ENCODE measurements at places on chromosomes 7 and 10. TPM values are rescaled to one million over a fixed set of nuclear protein-coding genes. Genes with fewer than 3 reads are reported as not detected.

Gene NODAL
- total RNA-seq: 0.38 TPM

Gene TSC22D4
- 35.0 TPM for total RNA-seq

Gene C10orf53
- not detected for total RNA-seq

Gene PPP1R3C
- 212 TPM for total RNA-seq

Gene DNAJC30
- 16.4 TPM for total RNA-seq

Gene KLHL7
- 103 TPM for total RNA-seq

Gene KCND2
- total RNA-seq: 0.22 TPM

Gene CYP26C1
- total RNA-seq: not detected

Gene SPDYE2
- not detected for total RNA-seq

Gene TLL2
- total RNA-seq: 3.8 TPM

Gene HOXA9
- total RNA-seq: not detected

- DNase-seq: no peak
Measured at GRCh38 chr10:17984563-17984962, 32.8 kb downstream of the SLC39A12 start.

GRCh38 chr7:28142650-28143049, 37.9 kb downstream of the JAZF1 start:
- DNase-seq: no peak

GRCh38 chr10:83050815-83051214, 1088.5 kb upstream of the GHITM start:
- no peak for DNase-seq

DNA sequence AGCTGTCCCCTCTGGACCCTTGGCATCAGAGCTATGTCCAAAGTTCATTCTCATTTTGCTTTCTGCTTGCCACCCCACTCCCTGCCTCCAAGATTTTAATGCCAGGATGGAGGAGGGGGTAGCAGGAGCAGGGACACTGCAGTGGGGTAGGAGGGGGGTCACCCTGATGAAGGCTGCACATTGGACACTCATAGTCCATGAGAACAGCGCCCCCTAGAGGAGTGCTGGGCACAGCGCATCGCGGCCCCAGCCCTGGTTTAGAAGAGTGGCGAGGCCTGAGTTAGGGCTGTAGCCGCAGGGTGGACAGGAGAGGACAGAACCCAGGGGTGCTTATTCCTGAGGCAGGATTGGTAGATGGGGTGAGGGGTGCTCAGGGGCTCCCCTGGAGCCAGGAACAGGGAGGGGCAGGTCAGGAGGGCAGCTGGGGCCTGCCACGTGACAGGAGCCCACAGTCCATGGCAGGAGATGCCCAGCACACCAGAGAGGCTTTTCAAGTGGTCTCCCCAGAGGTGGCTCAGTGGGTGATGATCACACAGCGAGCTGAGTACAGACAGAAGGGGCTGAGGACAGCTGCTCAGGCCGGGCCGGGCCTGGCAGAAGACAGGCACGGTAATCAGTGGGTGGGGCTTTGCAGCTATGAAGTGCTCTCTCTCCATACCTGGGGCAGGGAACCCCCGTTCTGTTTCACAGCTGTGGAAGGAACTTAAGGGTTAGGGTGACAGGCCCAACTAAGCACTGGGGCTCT, 71.4 kb downstream of the NEURL1 start:
- DNase-seq: no peak

DNA sequence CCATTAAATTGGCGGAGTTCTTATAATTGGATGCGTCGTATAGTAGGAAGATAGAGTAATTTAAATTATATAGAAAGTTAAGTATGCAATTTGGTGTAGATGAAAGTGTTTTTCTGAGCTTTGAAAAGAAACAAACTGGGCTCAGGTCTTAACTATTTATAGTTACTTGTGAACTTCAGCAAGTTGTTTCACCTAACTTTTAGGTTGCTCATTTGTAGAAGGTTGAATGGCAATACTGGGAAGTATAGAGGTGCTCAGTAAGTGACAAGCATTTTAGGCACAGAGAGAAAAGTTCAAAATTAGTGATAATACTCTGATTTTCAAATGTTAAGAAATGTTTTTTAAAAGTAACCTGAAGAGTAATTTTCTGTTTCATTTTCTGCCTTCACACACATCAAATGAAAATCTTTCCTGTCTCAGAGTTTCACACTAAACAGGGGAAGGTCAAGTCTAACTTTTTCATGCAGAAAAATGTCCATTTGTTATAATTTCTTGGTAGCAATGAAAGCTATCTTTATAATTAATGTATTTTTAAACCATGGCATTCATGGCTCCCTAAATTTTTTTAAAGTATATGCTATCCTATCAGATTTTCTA, 146.5 kb downstream of the PHF14 start:
- DNase-seq: no peak

DNA sequence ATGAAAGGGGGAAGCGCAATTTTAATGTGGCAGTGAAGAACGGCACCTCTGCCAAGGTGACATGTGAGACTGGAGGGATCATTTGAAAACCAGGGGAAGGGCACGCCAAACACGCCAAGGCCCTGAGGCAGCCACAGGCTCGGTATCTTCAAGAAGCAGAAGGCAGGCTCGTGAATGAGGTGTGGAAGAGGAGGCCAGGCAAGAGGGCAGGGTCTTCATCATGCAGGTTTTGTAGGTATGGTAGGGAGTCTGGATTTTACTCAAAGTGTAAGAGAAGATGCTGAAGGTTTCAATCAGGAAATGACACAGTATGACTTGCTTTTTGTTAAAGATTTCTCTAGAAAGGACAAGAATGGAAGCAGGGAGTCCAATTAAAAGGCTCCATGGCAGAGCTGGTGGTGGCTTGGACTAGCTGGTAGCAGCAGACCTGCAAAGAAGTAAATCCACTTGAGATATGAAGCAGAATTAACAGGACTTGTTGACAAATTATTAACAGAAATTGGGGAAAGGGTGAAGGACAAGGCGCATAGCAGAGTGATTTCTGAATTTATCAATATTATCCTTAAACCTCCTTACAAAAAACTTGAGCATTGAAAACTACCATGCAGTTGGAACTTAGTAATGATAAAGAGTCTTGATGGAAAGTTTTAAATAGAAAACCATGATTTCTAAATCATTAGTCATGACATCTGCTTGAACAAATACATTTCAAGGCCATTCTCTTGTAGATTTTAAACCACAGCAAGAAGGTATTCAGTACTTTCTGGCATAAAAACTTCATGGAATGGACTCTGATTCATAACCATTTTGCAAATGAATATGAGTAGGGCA, 70.4 kb downstream of the COA1 start:
- DNase-seq: no peak

- no peak for DNase-seq
Measured at GRCh38 chr7:29574659-29575058, 11.0 kb downstream of the PRR15 start.

DNA sequence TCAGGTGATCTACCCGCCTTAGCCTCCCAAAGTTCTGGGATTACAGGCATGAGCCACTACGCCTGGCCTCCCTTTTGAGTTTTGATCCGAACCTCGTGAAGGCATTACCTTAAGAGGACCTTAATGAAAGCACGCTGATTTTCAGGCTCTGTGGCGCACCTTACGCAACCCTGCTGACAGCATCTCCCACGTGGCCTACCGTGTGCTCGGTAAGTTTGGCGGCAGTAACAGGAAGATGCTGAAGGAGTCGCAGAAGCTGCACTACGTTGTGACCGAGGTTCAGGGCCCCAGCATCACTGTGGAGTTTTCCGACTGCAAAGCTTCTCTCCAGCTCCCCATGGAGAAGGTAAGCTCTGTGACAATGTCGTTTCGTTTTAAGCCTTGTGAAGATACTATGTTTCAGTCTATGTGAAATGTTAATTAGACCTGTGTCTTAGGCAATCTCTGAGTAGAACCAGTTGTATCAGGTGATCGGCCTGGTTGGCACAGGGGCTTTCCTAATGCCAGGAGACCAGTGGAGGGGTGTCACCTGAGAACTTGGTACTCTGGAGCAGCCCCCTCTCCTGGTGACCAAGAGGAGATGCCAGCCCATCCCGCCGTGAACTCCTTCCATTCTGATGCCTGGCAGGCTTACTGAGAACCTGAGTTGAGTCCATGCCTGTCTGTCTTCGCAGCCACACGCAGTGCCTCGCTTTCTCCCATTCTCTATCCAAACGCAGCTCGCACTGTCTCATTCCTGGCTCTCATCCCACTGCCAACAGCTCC, 43.5 kb downstream of the TRRAP start:
- no peak for DNase-seq

DNA sequence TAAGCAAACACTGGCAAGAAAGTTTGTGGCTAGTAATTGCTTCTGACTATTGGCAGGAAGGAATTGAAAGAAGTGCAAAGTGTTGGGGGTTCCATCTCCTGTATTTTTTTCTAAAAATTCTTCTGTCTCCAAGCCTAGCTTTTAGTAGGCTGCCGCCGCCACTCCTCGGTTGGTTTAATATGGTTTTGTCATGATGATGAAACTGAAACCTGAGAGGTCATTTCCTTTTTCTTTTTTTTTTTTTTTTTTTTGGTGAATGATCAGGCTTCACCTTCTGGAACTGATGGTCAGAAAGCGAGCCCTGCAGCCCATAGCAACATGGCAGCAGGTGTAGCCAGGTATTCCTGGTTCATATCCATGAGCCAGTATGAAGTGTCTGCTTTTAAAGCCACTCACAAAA, 75.3 kb upstream of the AGBL3 start:
- DNase-seq: no peak

DNA sequence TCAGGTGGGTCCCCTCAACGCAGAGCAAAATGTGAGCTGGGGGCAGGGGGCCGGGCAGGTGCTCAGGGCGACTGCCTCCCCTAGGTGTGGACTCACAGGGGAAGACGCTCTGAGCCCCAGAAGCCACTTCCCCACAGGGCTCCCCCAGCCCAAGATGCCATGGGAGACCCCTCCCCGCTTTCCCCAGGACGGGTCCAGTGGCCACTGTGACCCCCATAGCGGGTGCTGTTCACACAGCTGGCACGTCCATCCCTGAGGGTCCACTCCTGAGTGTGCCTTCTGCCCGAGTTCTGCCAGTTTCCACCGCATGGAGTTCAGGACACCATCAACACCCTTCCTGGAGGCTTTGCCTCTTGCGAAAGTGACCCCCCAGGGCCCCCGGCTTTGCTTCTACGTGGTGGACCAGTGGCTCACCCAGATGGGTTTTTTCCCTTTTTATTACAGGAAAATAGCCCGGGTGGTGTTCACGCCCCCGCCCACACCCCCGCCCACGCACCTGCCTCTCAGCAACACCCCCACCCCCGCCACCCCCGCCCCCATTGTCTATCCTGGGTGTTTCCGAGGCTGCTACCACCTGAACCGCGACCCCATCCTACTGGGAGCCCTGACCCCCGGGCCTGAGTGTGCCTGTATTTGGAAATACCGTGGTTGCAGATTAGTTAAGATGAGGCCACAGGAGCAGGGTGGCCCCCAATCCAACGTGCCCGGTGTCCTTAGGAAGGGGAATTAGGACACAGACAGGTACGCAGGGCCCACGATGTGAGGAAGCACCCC, 32.0 kb downstream of the ADAP1 start:
- DNase-seq: peak; percentile 51

DNA sequence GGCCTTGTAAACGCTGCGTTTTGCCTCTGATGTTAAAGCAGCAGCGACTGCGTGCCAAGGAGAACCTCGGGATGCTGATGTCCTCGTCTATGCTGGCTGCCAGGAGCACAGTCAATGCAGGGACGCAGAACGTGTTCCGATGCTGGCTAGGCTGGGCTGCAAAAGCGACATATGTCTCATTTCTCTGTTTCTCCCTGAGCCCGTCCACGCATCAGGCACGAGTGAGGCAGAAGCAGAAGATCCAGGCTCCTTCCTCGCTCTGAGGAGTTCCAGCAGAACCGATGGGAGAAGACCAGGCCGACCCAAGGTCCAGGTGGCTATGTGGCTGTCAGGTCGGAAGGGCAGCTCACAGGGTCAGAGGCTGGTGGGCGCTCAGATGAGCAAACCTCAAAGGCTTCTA, 3.7 kb upstream of the FOXL3 start:
- peak; percentile 38 for DNase-seq

DNA sequence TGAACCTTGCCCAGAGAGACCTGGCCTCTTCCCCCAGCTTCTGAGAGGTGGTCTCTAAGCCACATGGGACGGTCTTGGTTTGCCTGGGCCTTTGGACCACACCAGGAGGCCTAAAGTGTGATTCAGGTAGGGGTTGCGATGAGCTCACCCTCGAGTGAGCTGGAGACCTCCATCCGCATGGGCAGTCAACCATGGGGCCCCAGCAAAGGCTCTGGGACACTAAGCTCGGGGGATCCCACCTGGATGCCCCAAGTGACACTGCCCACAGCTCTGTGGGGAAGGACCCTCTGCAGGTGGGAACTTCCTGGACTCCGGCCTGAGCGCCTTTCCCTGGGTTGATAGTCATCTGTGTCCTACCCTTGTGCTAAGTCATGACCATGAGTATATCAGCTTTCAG, 57.1 kb upstream of the FAM20C start:
- no peak for DNase-seq

- no peak for DNase-seq
Measured at GRCh38 chr10:35386594-35387174, 50.4 kb downstream of the CCNY start.

DNA sequence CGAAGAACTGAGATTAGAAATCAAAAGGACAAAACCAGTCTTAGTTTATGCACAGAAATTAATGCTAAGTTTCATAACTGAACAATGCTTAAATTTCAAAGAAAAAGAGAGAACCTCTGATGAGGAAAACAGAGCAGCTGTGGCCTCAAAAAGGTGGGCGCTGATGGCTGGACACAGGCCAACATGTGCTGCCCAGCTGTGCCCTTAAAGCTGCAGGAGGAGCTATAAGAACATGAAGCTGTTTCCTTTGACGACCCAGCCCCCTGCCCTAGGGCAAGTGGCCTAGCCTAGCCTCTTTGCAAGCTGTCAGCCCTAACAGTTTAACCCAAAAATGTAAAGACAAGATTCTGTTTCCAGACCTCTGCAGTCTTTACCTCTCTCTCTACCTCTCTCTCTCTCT, 107.7 kb downstream of the GRID1 start:
- DNase-seq: no peak

- DNase-seq: no peak
Measured at GRCh38 chr10:31926160-31926559, 2.5 kb downstream of the ARHGAP12 start.

DNA sequence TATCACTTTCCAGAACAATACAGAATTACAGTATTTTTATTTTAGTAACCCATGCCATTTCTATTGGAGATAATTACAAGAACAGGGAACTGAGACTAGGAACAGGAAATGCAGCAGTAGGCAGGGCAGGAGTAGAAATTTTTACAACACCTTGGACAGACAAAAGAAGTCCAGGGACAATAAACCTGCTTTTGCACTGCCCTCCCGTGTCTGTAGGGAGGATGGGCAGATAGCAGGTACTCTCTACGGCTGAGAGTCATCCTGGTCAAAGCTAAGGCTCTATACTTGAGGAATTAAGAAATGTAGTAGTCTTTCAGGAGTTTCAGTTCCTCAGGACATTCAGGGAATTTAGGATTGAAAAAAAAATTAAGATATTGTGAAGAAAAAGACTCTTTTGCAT, 63.4 kb downstream of the VAX1 start:
- no peak for DNase-seq

DNA sequence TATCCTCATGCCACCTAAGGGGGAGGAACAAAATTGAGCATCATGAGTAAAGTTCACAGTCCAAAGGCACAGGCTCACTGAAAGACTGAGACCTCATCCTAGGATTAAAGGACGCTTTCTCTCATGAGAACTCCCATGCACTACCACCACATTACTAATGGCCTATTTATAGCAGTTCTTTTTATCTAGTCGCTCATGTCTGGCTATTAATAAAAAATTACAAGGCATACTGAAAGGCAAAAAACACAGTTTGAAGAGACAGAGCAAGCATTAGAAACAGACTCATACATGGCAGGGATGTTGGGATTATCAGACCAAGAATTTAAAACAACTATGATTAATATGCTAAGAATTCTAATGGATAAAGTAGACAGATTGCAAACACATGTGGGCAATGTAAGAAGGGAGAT, 46.0 kb upstream of the CDK13 start:
- no peak for DNase-seq

Measured in cardiac septum (tissue), 1 donor.